ENCODE measurements at places on chromosomes 12 and 14. TPM values are rescaled to one million over a fixed set of nuclear protein-coding genes. Genes with fewer than 3 reads are reported as not detected.

The SSTR1 gene
- total RNA-seq: not detected

The RNASE3 gene
- total RNA-seq: not detected

The CSRP2 gene
- not detected for total RNA-seq

The RFX4 gene
- total RNA-seq: not detected

The FAM90A1 gene
- total RNA-seq: 0.11 TPM

The SLC6A13 gene
- total RNA-seq: 0.69 TPM

The EIF2S1 gene
- total RNA-seq: 103 TPM
